ENCODE measurements at places on chromosomes 2 and 18. TPM values are rescaled to one million over a fixed set of nuclear protein-coding genes. Genes with fewer than 3 reads are reported as not detected.
A peak's percentile ranks its signal among the peaks of the same experiment; 100 is the strongest.

DNA sequence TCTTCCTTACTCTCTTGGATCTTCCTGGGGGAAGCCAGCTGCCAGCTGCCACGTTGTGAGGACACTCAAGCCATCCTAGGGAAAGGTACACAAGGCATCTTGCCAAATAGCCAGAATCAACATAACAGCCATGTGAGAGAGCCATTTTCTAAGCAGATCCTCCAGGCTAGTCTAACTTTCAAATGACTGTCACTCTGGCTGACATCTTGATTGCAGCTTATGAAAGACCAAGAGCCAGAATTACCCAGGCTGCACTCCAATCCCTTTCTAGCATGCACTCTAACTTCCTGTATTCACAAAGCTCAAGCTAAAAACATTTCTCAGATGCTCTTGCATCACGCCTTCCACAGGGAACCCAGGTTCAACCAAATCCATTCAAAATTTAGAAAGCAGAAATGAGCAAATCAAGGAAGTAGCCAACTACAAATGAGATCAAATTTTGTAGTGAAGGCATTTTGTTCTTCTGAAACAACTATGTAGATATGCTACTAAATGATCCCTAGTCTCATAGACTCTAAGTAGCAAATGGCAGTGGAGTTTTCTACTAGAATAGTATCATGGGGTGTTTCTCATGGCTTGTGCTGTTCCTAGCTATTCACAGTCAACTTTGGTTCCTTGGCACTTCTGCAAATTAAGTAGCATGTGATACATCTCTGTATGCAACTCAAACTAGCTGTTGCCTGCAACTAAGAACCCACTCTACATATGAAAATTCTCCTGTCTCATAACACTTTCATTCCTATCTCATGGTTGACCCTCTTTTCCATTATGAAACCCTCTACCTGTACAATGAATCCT lies 281.9 kb downstream of the ZEB2 start:
- DNase-seq, result no peak

GRCh38 chr2:101754618-101755017 lies 57.1 kb downstream of the MAP4K4 start:
- no peak for DNase-seq

- DNase-seq, result no peak
Measured at GRCh38 chr2:131058920-131059319, 34.3 kb downstream of the FAM168B start.

DNA sequence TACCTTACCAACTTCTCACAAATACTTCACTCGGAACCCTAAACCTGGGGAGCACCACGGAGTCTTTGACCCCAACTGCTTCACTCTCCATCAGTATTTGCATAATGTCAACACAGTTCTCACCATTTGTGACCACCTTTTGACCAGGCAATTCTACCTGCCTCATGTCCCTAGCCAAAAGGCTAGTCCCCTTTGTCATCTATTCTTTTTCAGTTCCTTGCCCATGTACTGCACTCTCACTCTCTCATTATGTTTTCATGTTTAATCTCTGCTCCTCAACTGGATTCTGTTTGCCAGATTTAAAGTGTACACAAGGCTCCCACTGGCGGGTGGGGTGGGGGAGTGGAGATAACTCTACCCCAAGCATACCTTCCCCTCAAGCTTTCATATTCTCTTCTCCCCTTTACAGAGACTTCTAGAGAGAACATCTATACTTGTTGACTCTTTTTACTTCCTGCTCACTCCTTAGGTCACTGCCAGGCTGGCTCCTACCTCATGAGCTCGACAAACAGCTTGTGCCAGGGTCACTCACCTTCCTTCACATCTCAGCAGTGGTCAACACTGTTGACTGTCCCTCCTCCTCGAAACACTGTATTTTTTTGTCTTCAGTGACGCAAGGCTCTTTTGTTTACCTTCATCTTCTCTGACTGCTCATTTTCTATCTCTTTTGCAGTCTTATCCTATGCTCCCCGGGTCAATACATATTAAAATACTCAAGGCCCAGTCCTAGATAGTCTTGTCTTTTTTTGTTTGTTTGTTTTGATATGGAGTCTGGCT lies 88.7 kb upstream of the MAP4K3 start:
- DNase-seq, result no peak

DNA sequence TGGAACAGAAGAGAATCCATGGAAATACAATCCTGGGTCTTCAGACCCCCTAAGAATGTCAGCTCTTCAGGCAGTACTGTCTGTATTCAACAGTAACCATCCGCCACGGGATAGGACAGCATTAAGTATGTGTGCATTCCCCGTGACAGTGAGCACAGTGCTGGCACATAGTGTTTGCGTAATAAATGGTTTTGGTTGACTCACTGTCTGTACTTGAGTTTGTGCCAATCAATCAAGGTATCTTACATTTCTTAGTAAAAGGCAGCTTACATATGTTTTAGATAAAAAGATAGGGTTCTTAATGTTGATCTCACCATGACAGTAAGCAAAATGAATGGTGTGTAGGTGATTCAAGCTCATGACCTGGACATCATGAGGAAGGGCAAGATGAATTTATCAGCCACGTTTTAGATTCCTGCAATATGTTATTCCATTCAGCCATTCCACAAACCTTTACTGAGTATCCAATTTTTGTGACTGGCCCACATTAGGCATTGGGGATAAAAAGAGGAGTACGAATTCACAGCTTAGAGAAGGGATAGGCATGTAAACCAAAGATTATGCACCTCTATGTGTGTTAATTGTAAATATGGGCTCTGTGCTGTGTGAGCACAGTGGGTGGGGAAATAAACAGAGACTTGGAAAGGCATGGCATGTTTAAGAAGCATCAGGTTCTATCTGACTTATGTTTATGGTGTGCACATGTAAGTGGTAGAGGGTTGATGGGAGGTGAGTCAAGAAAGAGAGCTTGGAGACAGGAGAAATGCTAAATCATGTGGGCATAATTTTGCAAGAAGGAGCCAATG lies 258.8 kb downstream of the SLC8A1 start:
- peak; percentile 56 for DNase-seq

GRCh38 chr2:78245394-78246135 lies 723.4 kb upstream of the LRRTM4 start:
- no peak for DNase-seq

DNA sequence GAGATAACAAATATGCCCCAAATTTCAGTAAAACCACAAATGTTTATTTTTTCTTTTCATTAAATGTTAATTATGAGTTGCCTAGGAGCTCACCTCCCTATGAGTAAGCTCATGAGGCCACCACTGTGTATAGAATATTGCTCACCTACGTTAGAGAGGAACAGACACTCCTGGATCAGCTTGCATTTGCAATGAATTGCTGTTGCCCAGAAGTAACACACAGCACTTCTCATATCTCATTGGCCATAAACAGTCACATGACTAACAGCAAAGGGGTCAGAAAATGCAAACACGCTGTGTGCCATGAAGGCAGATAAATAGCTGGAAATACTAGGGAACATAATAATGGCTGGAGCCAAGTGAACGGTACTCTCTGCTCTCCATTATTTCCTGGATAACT lies 89.0 kb upstream of the GALNT5 start:
- DNase-seq, result no peak

GRCh38 chr2:152646775-152647174 lies 70.5 kb downstream of the PRPF40A start:
- peak; percentile 71 for DNase-seq

DNA sequence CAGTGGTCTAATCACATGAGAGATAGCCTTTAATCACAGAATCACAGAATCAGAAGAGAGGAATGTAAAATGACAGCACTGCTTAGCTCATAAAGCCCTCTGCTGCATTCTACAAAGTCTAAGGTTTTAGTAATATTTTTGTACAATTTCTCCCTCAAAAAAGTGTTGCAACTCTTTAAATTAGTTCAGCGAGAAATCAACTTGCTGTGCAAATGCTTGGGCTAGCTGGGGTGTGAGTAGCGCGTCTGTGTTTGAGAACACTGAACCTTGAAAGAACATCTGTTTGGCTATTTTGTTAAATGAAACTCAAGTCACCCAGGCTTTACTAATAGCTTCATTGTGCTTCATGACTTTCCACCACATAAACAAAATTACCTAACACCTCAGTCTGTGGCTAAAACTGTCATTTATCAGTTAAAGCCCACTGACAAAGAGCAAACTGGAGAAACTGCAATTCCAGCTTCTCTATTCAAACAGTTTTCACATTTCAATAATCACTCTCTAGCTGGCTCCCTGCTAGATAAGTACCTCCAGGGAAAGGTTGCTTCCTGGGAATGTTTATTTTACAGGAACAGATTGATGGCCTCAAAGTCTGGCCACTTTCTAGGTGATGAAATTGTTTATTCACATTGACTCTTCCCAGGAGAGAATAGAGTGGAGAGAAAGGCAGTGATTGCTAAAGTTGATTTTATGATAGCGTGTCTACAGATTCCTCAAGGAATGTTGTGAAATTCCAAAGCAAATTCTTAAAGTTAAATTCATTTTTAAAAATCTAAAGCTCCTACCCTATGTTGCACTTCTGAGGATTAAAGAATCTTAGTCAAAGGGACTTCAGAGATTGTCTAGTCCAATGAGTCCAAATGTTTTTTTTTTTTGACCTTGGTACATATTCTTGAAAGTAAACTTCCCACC lies 36.0 kb upstream of the STAT1 start:
- DNase-seq, result peak; percentile 79

DNA sequence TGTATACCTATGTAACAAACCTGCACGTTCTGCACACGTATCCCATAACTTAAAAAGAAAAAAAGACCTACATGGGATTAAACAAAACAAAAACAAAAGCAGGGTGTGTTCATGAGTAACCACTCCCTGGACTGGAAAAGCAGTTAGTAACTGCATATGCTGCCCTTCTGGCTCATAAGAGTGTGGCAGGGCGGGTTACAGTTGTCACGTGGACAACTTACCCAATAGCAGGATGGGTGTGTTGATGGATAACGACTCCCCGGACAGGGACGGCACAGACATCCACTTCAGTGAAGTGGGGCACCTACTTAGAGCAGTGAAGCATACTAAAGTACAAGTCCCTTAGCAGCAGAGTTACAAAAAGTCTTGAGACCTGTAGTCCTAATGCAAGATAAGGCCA lies 136.7 kb downstream of the CCBE1 start:
- no peak for DNase-seq

DNA sequence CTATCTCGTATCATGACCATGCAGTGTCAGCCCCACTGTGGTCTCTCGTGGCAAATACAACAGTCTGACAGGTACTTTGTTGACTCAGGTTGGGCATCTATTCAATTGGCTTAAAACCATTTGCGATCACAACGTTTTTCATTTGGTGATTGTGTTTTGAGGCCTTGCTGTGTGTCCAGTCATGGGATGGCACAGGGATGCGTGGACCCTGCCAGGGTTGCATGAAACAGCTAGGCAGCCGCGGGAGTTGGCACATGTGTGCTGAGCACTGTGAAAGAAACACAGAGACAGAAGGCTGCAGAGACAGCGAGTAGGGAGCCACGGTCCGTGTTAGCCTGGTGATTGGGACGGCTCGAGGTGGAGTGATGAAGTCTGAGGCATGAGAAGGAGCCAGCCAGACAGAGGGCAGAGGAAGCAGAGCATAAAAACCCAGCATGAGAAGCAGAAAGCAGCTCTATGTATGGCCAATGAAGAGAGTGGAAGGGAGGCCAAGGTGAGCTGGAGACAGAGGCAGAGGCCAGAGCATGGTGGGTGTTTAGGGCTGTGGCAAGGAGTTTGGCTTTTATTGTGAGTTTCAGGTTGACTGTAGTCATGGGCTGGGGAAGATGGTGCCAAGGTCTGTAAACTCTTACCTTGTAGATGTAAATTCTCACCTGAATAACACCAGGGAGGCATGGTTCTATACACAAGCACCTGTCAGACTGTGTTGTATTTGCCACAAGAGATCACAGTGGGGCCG lies 31.8 kb upstream of the IL1R1 start:
- no peak for DNase-seq

DNA sequence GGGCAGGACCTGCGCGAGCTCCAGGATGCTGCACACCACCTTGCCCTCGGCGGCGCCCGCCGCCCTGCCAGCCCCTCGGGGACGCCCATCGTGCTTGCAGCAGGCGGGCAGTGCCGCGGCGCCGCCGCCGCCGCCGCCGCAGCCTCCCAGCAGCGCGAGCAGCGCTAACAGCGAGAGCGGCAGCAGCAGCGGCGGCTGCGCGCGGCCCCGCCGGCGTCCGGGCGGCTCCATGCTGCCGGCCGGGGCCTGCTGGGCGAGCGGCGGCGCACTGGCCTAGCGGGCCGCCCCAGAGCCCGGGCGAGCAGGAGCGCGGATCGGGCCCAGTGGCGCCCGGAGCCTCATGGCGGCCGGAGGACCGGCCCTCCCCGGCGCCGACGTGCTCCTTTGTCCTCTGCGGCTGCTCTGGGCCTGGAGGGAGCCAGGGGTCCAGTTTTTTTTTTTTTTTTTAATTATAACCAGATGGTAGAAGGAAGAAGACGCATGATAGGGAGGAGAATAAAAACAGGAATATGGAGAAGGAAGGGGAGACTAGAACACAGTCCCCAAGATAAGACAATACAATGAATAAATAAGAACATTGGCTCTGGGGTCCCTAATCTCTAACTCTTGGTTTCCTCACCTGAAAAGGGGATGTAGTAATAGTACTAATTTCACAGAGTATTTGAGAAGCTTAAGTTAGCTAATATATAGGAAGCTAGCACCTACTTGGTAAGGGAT lies 17.1 kb upstream of the ANKRD62 start:
- DNase-seq, result peak; percentile 47

- DNase-seq, result peak; percentile 15
Measured at GRCh38 chr2:233384811-233385488, 30.7 kb downstream of the DGKD start.

- DNase-seq, result no peak
Measured at GRCh38 chr18:55433648-55434047, 154.3 kb downstream of the TCF4 start.

GRCh38 chr18:30992231-30992630 lies 50.3 kb downstream of the DSC3 start:
- DNase-seq, result no peak

The C2orf72 gene
- 0.13 TPM for total RNA-seq

The MREG gene
- 3.6 TPM for total RNA-seq

The HJURP gene
- total RNA-seq, result 123 TPM

The ILKAP gene
- total RNA-seq, result 22.9 TPM

The SCN1A gene
- 0.06 TPM for total RNA-seq

All from LHCN-M2 (cell line).